ENCODE measurements at places on chromosomes 13 and 19. TPM values are rescaled to one million over a fixed set of nuclear protein-coding genes. Genes with fewer than 3 reads are reported as not detected.

- DNase-seq = no peak
Measured at GRCh38 chr19:31612873-31613272, 263.6 kb upstream of the TSHZ3 start.

DNA sequence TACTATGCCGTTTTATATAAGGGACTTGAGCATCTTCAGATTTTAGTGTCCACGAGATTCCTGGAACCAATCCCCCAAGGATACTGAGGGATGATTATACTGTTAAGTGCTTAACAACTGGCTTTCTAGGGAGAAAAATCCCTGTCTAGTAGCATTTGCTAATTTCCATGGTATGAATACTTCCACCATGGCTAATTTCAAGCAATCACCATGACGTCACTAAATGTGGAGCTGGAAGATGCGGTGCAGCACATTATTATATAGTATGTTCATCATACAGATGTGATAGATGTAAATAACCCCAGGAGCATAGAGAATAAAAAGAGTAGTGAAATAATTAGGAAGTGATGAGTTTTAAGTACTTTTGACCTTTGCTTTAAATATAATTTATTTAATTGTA is 72.7 kb downstream of the SIAH3 start:
- DNase-seq = no peak

DNA sequence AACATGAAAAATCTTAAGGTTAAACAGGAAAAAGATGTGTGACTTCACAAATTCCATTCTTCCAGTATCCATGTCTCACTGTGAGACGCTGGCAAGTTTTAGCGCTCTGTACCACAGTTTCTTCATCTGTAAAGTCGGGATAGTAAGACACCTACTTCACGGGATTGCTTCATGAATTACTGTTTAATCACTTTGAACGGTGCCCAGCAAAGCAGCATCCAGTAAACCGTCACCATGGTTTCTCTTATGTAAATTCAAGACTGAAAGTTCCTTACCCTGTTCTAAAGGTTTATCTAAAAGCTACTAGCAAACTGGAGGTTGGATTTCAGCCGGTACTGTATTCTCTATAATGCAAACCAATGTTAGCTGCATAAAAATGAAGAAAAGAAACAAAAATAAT is 53.5 kb downstream of the KATNAL1 start:
- no peak for DNase-seq

GRCh38 chr13:49146950-49147355 is 73.2 kb upstream of the MLNR start:
- DNase-seq = peak; percentile 65

DNA sequence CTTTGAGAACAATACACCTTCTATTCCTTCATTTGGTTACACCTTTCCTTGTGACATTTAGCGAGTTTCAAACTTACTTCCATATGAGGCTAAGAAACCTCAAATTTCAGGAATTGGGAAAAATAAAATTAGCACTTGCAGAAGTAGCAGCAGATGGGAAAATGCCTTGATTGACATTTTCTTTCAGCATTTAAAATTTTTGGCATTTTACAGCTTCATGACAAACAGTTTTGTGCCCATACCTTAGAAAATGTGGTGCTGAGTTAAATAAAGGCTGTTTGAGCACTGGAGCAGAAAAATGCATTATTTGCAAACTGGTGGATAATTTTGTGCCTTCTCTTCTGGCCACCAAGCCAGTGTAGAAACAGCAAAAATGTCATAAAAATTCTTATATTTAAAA is 95.4 kb downstream of the PCDH17 start:
- DNase-seq = no peak

DNA sequence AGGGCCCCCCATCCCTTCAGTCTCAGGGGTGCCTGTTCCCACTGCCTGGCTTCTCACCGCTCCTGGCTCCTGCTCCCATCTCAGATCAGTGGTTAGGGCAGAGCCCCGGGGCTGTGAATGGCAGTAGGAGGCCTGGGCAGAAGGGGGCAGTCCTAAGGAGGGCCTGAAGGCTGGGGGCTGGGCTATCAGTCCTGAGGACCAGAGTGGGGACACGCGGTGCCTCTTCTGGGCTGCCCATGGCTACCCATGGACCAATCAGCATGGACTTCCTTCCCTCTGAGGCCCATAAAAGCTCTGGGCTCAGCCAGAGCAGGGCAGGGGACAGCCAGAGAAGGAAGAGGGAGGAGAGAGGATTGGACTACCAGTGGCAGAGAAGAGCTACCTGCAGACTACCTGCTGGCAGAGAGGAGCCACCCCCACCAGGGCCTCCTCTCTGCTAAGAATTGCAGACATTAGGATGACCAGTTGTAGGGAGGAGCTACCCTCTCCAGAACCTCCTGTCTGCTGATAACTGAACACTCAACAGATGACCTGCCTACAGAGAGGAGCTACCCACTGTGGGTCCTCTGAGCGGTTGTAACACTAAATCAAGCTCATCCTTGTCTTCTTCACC is 12.1 kb upstream of the UBE2S start:
- DNase-seq = no peak

- DNase-seq = peak; percentile 57
Measured at GRCh38 chr13:96020155-96020575, 33.0 kb downstream of the UGGT2 start.

- no peak for DNase-seq
Measured at GRCh38 chr19:30332445-30333234, 39.5 kb upstream of the ZNF536 start.

DNA sequence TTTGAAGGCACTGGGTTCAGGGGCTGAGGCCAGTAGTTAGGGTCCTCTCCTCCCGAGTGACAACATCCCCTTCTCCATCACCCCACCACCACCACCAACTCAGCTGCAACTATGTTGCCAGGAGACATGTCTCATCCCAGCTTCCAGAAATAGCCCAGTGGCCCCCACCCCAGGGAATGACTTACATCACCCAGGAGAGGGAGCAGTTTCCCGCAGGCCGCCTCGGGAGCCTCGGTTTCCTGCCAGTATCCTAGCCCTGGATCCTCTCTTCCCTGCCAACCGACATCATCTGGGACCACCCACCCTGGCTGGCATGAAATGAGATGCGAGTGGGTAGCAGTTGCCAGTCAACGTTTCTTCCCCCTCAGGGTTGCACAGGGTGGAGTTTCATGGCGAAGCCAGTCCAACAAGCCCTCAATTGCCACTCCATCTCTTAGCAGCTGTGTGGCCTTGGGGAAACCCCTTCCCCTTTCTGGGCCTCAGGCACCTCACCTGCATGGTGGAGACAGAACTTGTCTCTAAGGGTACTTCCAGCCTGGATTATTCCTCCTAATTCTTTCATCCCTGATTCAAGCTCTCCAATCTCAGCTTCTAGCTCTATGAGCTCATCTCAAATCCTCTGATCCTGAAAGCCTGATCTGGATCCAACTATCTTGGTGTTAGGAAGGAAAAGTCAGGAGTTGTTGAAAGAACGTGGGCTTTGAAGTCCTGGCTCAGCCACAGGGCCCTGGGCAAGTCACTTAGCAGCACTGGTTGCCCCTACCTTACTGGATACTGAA is 3.9 kb upstream of the GSK3A start:
- DNase-seq = peak; percentile 76

- DNase-seq = peak; percentile 75
Measured at GRCh38 chr19:35063940-35064818, 22.7 kb downstream of the HPN start.

GRCh38 chr13:41945926-41946325 is 15.0 kb downstream of the VWA8 start:
- DNase-seq = no peak

- no peak for DNase-seq
Measured at GRCh38 chr19:28828276-28828870, 384.6 kb downstream of the UQCRFS1 start.

- no peak for DNase-seq
Measured at GRCh38 chr13:21675095-21675991, 4.5 kb downstream of the FGF9 start.

DNA sequence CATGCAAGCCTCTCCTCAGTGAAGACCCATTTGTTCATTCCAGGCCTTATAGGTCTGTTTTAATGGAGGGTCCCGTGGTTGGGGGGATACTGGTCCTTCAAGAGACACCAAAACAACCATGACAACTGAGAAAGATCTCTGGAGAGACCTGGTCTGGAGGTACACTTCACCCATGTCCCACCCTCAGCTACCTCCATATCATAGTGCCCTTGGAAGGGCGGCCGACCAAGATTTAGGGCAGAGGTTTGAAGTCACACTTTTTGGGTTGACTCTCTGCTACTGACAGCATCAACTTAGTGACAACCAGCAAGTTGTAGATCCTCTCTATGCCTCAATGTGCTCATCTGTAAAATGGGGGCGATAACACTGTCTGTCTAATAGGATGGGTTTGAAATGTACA is 177.3 kb downstream of the TSHZ3 start:
- no peak for DNase-seq

DNA sequence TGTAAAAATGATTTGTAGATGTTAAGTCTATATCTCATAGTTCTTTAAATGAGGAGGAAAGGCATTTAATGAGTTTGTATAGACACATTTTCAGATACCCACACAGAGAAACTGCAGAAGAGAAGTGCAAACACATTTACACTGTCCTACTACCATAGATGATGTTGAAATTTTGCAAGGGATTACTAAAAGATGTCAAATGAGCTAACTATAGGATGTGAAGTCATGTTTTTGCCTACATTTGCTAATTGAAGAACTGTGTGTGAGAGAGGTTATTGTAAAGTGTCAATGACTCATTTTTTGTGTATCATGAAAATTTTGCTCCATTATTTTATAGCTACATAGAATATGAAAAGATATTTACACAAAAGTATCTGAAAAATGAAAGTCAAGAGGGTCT is 178.9 kb downstream of the ITGBL1 start:
- DNase-seq = no peak

- DNase-seq = no peak
Measured at GRCh38 chr13:81487151-81487550, 1146.2 kb upstream of the SPRY2 start.

- DNase-seq = no peak
Measured at GRCh38 chr19:7869910-7870511, 4.2 kb downstream of the PRR36 start.

- DNase-seq = no peak
Measured at GRCh38 chr13:24274452-24275021, 34.8 kb upstream of the C1QTNF9 start.

GRCh38 chr13:72317346-72318109 is 409.9 kb downstream of the MZT1 start:
- DNase-seq = no peak

DNA sequence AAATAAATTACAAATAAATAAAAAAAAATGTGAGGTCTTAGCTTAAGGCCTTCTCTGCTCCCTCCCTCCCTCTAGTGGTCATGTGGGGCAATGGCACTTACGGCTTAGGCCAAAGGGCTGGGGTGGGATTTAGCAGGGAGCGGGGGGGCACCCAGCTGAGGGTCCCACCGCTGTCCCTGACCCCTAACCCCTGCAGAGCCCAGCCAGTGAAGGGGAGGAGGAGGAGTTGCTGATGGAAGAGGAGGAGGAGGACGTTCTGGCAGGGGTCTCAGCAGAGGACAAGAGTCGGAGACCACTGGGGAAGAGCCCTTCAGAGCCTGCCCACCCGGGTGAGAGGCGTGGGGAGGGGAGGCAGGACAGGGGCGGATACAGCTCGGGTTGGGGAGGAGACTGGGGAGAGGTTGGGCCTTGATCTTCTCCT is 9.3 kb downstream of the MPND start:
- peak; percentile 53 for DNase-seq

GRCh38 chr19:46221981-46222610 is 7.4 kb upstream of the IGFL1 start:
- peak; percentile 89 for DNase-seq

GRCh38 chr19:57949296-57949695 is 1.8 kb upstream of the ZNF256 start:
- DNase-seq = no peak

DNA sequence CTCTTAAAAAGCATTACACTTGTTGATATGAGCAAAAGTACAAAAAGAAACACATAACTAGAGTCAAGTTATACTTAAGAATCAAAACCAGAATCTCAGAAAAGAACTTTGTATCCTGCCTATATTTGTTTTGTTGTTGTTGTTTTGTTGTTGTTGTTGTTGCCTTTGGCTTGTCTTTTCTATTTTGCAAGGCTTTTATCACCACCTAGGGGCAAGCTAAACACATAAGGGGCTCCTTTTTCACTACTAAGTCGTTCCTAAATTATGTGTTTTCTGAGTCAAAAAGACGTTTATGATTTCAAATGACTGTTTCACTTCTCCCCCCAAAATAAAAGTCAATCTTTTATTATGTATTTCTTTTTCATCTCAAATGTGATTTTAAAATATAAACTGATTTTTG is 250.2 kb downstream of the RBM26 start:
- DNase-seq = no peak

GRCh38 chr19:54179921-54180461 is 7.0 kb upstream of the TMC4 start:
- DNase-seq = peak; percentile 63

GRCh38 chr19:55599468-55599841 is at the start of gene FIZ1:
Gene FIZ1 (minus strand): TSS chr19:55599517. CDS start chr19:55597865, 1,652 bp downstream.
- DNase-seq = peak; percentile 98

- no peak for DNase-seq
Measured at GRCh38 chr19:695352-695949, at the start of gene PRSS57. Gene PRSS57 (minus strand): TSS chr19:695452. CDS start chr19:695430, 22 bp downstream.

The MBD3L3 gene
- total RNA-seq = not detected

The INAFM1 gene
- total RNA-seq = 1.9 TPM

The CEACAM20 gene
- total RNA-seq = not detected

The FAM216B gene
- not detected for total RNA-seq

The KCNJ14 gene
- 0.02 TPM for total RNA-seq

The STOML3 gene
- total RNA-seq = not detected

The TEX26 gene
- not detected for total RNA-seq

The LRRC4B gene
- not detected for total RNA-seq

The LRG1 gene
- total RNA-seq = 0.64 TPM

The TLE2 gene
- not detected for total RNA-seq

The MUC16 gene
- total RNA-seq = not detected

The TUBA3C gene
- 1.3 TPM for total RNA-seq

The BLOC1S3 gene
- 2.7 TPM for total RNA-seq

Measured in M059J (cell line).